ENCODE measurements at places on chromosomes 7 and 10. TPM values are rescaled to one million over a fixed set of nuclear protein-coding genes. Genes with fewer than 3 reads are reported as not detected.

Gene PVRIG
- total RNA-seq: 0.67 TPM

Gene PMS2
- 8.0 TPM for total RNA-seq

Gene UMAD1
- 10.7 TPM for total RNA-seq

Gene HTRA1
- total RNA-seq: 152 TPM

Gene COL26A1
- total RNA-seq: not detected

DNA sequence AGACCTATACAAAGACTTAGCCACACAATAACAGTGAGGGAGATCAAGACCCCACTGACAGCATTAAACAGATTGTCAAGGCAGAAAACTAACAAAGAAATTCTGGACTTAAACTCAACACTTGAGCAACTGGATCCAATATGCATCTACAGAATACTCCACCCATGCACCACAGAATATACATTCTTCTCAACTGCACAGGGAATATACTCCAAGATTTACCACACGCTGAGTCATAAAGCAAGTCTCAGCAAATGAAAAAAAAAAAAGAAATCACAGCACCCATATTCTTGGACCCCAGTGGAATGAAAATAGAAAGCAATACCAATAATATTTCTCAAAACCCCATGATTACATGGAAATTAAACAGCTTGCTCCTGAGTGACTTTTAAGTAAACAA, 680.2 kb downstream of the PCDH15 start:
- DNase-seq: no peak

DNA sequence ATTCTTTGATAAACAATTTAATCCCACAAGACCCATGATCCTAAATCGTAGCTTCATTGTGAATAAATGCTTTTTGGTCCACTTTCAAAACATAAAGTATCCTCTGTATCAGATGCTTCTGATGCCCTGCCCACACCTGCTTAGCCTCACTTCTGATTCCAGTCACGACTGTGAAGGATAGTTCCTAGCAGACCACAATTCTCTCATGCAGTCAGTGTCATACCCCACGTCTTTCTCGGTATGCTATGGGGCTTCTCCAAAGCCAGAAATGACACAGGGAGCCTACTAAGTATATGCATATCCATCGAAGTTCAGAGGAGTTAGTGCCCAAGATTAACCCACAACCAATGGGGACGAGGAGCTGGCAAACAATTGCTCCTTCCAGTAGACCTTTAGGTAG, 27.6 kb upstream of the CTNNA3 start:
- no peak for DNase-seq

GRCh38 chr7:143299840-143300239, 11.7 kb downstream of the CASP2 start:
- no peak for DNase-seq

- peak; percentile 55 for DNase-seq
These were observed 25.1 kb upstream of the LIMK1 start for GRCh38 chr7:74058486-74058885.

DNA sequence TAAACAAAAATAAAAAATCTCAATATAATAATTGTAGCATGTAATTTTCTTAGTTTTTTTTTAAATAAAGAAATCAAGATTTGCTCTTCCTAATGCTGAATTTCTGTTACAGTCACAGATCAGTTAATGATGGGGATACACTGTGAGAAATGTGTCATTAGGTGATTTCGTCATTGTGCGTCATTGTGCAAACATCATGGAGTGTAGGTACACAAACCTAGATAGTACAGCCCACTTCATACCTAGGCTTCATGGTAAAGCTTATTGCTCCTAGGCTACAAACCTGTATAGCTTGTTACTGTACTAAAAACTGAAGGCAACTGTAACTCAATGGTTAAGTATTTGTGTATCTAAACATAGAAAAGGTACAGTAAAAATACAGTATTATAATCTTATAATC, 74.4 kb upstream of the LSM8 start:
- no peak for DNase-seq

- DNase-seq: peak; percentile 87
These were observed 59.0 kb upstream of the CHST15 start for GRCh38 chr10:124152139-124153022.

DNA sequence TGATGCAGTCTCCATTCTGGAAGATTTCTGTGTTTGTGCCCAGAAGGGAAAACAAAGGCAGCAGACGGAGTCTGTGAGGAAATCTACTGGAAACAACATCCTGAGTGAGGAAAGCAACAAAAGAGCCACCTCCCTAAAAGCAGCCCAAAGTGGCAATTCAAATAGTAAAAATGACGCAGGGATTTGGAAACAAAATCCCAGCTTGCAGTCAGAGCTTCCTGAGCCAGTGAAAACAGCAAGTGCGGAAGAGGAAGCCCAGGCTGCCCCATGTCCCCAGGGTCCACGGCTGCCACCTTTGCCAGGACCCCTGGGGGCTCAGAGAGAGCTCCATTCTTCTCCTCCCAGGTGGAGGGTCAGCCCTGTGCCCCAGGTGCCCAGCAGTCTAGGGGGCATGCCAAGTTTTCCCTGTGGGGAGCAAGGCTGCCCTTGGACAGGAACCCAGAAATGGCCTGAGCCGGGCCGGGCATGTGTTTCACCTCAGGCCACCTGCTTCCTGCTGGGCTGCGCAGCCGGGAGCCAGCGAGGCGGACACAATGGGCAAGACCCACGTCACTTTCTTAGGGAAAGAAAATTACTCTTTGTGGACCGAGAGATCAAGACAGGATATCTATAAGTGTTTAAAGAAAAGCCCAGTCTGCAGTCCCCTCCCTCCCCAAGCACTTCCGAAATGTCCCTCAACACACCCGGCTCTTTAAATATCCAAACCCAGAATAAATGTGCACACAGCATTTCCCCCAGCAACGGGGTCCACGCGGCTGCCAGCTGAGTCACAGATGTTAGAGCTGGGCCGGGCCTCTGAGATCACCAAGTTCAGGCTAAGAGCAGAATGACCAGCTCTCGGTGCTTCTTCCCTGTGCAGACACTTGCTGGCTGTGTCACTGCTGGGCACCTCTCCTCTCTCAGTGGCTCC, 231.1 kb downstream of the ARHGAP12 start:
- peak; percentile 98 for DNase-seq

DNA sequence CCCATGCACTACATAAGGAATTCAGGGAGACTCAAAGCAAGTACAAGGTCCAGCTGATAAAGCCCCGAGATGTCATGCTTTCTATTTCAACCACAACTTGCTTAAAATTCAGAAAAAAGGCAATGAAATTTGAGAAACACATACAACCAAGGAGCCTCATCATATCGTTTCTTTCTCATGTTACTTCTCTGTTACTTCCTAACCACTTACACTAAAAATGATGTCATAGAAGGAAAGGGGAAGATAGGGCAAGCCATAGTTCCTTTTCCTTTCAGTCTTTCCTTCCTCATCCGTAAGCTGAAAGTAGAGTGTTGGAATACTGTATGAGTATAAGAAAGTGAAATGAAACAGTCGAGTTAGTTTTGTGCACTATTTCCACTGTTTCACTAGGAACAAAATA, 27.9 kb upstream of the CDK14 start:
- no peak for DNase-seq

DNA sequence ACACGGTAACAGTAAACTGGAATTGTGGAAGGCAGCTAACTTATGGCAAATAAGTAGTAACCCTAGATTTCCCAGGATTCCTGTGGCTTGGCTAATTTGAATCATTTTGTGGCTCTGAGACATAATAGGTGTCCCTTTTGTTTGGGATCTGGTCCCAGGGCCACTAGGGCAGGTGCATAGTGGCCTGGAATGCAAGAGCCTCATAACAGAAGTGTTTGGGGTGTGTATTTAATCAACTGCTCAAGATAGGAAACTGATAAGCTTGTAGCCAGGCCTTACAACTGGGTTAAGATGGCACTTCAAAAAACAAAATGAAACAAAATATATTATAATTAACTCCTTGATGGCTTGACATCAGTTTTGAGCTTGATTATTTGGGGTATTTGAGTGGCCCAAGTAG, 541.8 kb downstream of the ETV1 start:
- DNase-seq: no peak

All from posterior vena cava (tissue), 2 donors.